ENCODE measurements at places on chromosomes 4 and X. TPM values are rescaled to one million over a fixed set of nuclear protein-coding genes. Genes with fewer than 3 reads are reported as not detected.

DNA sequence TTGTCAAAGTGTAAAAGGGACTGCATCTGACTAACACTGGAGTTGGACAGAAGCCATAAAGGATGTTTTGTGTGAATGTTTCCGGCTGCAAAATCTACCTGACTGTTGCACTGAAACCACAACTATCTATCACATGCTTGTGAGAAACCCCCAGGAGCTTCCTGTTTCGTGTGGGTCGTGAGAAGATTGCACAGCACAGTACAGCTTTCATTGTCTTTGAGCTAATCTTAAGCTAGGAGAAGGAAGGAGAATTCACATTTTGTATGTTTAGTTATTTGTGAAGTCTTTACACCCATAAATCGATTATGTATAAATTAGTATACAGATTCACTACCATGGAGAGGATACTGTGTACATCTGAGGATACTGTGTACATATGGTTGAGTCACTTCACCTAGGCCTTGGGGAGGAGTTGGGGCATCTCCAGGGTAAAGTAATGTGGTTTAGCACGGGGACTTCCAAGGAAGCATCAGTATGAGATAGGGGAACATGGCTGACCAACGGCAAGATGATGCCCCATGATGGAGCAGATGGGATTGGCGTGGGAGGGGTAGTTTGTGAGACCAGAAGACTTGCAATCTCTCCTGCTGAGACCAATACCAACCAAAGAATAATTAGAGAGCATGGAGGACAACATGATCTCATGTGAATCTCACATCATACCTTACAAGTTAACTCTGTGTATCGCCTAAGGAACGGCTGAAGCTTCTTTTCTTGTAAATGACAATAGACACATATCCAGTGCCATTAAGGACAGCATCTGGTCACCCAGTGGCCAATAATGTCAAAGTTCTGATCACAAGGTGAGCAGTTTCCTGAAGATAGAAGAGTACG is 43.1 kb upstream of the FAM9C start:
- no peak for DNase-seq

The LRCH2 gene
- 7.9 TPM for total RNA-seq

DNA sequence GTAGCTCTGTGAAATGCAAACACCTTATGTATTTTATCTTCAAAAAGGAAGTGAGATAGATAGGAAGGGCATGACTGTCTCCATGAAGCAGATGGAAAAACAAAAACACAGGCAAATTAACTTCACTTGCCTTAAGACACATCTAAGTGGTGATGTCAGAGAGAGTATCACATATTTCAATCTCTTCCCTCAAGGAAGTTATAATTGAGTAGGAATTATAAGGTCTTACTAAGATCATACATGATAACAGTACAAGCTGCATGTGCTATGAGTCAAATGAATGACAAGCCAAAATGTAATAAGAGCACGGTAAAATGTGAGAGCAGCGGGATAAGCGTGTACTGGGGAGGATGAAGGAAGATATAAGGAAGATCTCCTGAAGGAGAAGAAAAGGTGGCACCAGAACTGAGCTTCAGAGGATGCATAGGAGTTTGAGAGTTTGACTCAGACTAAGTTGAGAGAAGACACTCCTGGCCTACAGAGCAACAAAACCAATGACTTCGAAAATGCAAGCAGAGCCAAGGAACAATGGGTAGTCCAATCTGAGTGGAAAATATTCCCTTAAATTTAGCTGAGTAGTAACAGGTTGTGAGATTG is 43.3 kb upstream of the GALNT7 start:
- no peak for DNase-seq

The MXD4 gene
- 74.9 TPM for total RNA-seq

- no peak for DNase-seq
Observed at GRCh38 chr4:31104577-31104976, 384.4 kb downstream of the PCDH7 start.

DNA sequence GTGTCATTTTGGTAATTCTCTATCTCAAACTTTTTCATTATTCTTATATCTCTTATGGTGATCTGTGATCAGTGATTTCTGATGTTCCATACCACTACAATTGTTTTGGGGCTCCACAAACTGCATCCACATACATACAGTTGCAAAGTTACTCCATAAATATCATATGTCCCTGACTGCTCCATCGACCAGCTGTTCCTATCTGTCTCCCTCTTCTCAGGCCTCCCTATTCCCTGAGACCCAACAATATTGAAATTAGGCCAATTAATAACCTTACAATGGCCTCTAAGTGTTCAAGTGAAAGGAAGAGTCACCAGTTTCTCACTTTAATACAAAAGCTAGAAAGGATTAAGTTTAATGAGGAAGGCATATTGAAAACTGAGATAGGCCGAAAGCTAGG is 108.7 kb downstream of the ANAPC10 start:
- no peak for DNase-seq

- DNase-seq, result no peak
Observed at GRCh38 chrX:140661643-140662042, 47.9 kb upstream of the LINC00632 start.

GRCh38 chr4:98779088-98779487 is 120.7 kb upstream of the TSPAN5 start:
- DNase-seq, result no peak

The OPRPN gene
- total RNA-seq, result not detected

GRCh38 chr4:158176108-158176507 is 3.3 kb upstream of the GASK1B start:
- no peak for DNase-seq

The BMPR1B gene
- 2.4 TPM for total RNA-seq

GRCh38 chr4:176744091-176744490 is 48.6 kb downstream of the VEGFC start:
- no peak for DNase-seq

The TMPRSS11B gene
- not detected for total RNA-seq

GRCh38 chr4:84852081-84852480 is 114.4 kb downstream of the WDFY3 start:
- no peak for DNase-seq

The PPARGC1A gene
- total RNA-seq, result 10.2 TPM

The PAGE1 gene
- total RNA-seq, result not detected

DNA sequence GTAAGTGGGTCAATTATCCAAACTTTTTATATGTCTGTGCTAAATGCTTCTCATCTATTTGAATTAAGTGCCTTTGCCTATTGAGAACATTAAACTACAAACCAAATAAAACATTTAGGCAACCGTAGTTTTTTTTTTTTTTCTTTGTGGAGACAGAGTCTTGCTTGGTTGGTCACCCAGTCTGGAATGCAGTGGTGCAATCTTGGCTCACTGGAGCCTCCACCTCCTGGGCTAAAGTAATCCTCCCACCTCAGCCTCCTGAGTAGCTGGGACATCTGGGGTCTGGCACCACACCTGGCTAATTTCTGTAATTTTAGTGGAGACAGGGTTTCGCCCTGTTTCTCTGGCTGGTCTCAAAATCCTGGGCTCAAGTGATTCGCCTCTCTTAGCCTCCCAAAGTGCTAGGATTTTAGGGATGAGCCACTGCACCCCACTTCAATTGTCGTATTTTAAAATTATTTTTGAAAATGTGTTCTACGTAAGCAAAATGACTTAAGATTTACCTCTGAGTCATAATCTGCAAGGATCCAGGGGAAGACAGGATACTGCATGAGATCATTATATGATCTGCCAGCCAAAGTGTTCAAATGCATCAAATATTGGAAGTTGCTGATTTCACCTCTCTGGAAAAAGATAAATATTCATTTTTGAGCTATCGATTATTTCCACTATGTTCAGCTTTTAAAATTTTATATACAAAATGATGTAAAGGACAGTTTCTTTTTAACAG is 125.6 kb downstream of the CDS1 start:
- DNase-seq, result no peak

The GPRIN3 gene
- total RNA-seq, result not detected

The TRIM75 gene
- not detected for total RNA-seq

The IGFBP7 gene
- 3,484 TPM for total RNA-seq

The CT45A5 gene
- not detected for total RNA-seq

GRCh38 chr4:141158219-141158618 is 24.9 kb upstream of the RNF150 start:
- no peak for DNase-seq

DNA sequence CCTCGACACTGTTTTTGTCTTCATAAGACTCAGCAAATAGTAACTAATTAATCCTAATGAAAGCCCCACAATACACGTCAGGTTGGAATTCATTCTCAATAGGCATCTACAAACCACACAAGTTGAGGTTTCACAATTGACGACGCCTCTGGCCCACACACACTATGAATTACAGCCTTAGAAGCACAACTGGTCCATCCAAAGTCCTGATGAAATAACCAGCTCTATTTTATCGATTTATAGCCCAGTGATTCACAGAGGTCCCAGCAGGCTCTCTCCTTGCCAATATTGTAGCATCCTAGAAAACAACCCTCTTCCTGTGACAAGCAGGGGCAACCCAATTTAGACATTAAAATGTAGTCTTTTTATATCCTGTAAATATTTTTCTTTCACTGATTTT is 112.1 kb downstream of the NR3C2 start:
- no peak for DNase-seq

DNA sequence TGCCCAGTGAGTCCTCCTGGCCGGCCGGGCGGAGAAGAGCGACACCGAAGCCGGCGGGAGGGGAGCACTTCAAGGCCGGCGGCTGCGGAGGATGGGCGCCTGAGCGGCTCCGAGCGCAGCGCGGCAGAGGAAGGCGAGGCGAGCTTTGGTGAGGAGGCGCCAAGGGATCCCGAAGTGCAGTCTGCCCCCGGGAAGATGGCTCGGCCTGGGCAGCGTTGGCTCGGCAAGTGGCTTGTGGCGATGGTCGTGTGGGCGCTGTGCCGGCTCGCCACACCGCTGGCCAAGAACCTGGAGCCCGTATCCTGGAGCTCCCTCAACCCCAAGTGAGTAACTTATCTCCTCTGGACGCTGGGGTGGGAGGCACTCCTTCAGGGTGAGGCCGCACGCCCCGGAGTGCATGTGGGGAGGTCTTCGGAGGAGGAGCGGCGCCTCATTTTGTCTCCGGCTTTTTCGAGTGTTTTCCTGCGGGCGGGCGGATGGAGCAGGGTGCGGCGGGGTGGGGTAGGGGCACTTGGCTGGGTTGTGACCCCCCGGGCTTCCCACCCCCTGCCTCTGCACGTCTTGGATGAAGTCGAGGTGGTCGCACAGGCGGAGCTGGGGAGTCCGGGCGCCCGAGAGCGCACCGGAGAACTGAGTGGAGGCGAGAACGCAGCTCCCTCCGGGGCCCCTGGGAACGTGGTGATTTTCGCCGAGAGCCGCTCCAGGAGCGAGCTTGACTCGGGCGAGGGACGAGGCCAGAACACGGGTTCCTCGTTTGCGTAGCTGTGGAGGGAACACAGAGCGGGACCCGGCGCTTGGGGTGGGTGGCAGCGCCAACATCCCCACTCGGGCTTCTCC is 979 bp downstream of the EFNB1 start:
- DNase-seq, result peak; percentile 86

The ARAF gene
- 73.9 TPM for total RNA-seq

Data from osteocyte (in vitro differentiated cells).